Activated CD8-positive, alpha-beta memory T cell treated with anti-CD3 and anti-CD28 coated beads, Interleukin-2, amount 10 ng/mL, durations not matched to agents 7 days and 5 days (primary cell): ENCODE measurements at places on chromosomes 7 and 10. TPM values are rescaled to one million over a fixed set of nuclear protein-coding genes. Genes with fewer than 3 reads are reported as not detected.

The SPACDR gene
- total RNA-seq, result 5.0 TPM

GRCh38 chr7:91291902-91292301 lies 27.7 kb downstream of the FZD1 start:
- DNase-seq, result no peak

DNA sequence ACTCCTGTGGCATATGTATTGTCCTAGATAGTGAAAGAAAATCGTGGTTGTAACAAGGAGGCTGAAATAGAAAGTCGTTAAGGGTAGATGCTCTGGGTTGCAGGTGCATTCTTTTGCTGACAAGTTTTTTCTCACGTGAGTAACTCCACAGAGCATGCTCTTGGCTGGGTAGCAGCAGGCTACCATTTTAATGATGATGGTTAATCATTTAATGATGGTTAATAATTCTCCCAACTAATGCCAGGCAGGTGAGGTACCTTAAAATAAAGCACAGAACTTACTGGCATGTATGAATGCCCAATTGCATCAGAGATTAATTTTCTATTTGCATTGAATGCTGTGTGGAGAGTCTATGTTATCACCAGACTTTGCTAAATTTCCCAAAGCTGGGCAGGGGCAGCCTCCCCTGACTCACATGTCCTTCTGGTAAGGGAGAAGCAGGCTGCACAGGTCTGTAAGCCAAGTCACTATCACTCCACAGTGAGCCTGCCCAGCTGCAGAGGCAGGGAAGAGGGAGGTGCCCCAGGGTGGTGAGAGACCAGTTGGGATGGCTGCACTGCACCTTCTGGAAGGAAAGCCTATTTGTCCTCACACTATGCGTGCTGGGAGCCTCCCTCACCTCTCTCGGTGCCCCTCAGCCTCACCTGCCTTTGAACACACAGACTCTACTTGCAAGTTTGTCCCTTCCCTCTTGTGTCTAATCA lies 287.0 kb upstream of the IGFBP3 start:
- DNase-seq, result no peak

DNA sequence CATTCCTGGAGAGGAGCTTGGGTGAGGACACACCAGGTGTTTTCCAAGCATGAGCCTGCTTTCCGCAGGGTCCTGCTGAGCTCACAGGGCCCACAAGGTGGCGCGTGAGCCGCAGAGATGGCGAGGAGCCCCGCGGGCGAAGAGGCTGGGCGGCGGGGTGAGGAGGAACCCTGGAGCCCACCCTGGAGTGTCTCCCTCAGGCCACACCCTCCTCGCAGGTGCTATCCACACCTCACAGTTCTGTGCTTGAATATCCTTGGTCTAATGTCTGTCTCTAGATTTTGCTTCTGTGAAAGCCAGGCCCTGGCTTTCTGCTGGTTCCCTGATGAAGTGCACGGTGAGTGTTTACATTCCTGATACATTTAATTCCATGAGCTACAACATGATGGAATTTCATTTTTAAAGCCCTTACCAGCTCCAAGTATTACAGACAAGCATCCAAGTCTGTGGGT lies 433.6 kb downstream of the ACTR3B start:
- no peak for DNase-seq
